ENCODE measurements at places on chromosomes 2 and 18. TPM values are rescaled to one million over a fixed set of nuclear protein-coding genes. Genes with fewer than 3 reads are reported as not detected.

Gene SERPINB12
- total RNA-seq, result 2.6 TPM

GRCh38 chr2:240127191-240127750 is 8.8 kb downstream of the COPS9 start:
- no peaks in the 10 kb centered on the region for H3K27me3 ChIP-seq
- H3K36me3 ChIP-seq, result peaks cover 70% of the 10 kb centered on the region
- no peak overlapping the region for H3K4me3 ChIP-seq
- DNase-seq, result no peak
- no peaks in the 10 kb centered on the region for H3K4me1 ChIP-seq

- DNase-seq, result no peak
- no peaks in the 10 kb centered on the region for H3K4me1 ChIP-seq
- no peaks in the 10 kb centered on the region for H3K27me3 ChIP-seq
- H3K27ac ChIP-seq, result no peak overlapping the region
These were observed 35.6 kb upstream of the ZSWIM2 start for GRCh38 chr2:186884587-186884986.

DNA sequence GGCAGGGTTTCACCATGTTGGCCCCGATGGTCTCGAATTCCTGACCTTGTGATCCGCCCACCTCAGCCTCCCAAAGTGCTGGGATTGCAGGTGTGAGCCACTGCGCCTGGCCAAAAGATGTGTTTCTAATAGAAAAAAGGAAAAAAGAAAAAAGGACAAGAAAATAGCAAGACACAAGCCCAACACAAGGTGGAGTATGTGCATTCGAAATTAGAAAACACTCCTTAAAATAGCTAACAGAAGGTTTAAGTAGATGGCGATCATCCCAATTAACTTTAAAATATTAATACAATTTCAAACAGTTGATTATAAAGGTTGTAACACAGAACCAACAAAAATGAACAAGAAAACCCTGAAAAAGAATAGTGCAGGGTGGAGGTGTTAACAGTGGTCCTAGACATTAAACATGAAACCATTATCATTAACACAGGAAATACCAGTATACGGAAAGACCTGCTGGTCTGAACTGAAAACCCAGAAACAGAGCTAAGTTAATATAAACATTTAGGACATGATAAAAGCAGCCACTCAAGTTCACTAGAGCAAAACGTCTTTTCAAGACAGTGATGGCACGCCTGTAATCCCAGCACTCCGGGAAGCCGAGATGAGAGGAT is 57.9 kb downstream of the HDLBP start:
- no peak for DNase-seq
- H3K27me3 ChIP-seq, result no peaks in the 10 kb centered on the region
- H3K4me1 ChIP-seq, result no peaks in the 10 kb centered on the region
- H3K36me3 ChIP-seq, result peaks cover 79% of the 10 kb centered on the region

- DNase-seq, result no peak
- H3K27ac ChIP-seq, result no peak overlapping the region
- no peak overlapping the region for H3K4me3 ChIP-seq
These were observed 369.9 kb downstream of the LPIN1 start for GRCh38 chr2:12116228-12116750.

- H3K4me1 ChIP-seq, result no peaks in the 10 kb centered on the region
- no peaks in the 10 kb centered on the region for H3K27me3 ChIP-seq
- H3K27ac ChIP-seq, result no peak overlapping the region
These were observed 40.8 kb upstream of the RPRM start for GRCh38 chr2:153519257-153519875.

Gene ALLC
- 0.05 TPM for total RNA-seq

GRCh38 chr18:80126797-80127196 is 17.7 kb downstream of the ADNP2 start:
- no peak overlapping the region for H3K27ac ChIP-seq
- H3K36me3 ChIP-seq, result no peaks in the 10 kb centered on the region
- no peaks in the 10 kb centered on the region for H3K4me1 ChIP-seq
- H3K4me3 ChIP-seq, result no peak overlapping the region
- no peaks in the 10 kb centered on the region for H3K27me3 ChIP-seq

Gene EVA1A
- 12.7 TPM for total RNA-seq

Gene KCNJ13
- total RNA-seq, result 0.24 TPM

- H3K4me1 ChIP-seq, result no peaks in the 10 kb centered on the region
- no peak overlapping the region for H3K27ac ChIP-seq
- no peak for DNase-seq
- H3K4me3 ChIP-seq, result no peak overlapping the region
These were observed 19.8 kb upstream of the TCF4 start for GRCh38 chr18:55607773-55608172.

- H3K27ac ChIP-seq, result no peak overlapping the region
- H3K4me3 ChIP-seq, result no peak overlapping the region
- no peak for DNase-seq
- H3K36me3 ChIP-seq, result no peaks in the 10 kb centered on the region
These were observed 22.7 kb downstream of the RUFY4 start for GRCh38 chr2:218091746-218092145.

- H3K4me3 ChIP-seq, result no peak overlapping the region
- no peaks in the 10 kb centered on the region for H3K36me3 ChIP-seq
- H3K27me3 ChIP-seq, result no peaks in the 10 kb centered on the region
- no peak overlapping the region for H3K27ac ChIP-seq
These were observed 178.2 kb upstream of the RASGRP3 start for GRCh38 chr2:33298233-33298632.

Gene MRPL19
- total RNA-seq, result 37.3 TPM

GRCh38 chr2:220704081-220704480 is 868.0 kb downstream of the EPHA4 start:
- DNase-seq, result no peak
- no peak overlapping the region for H3K4me3 ChIP-seq
- H3K36me3 ChIP-seq, result no peaks in the 10 kb centered on the region
- H3K27me3 ChIP-seq, result no peaks in the 10 kb centered on the region

DNA sequence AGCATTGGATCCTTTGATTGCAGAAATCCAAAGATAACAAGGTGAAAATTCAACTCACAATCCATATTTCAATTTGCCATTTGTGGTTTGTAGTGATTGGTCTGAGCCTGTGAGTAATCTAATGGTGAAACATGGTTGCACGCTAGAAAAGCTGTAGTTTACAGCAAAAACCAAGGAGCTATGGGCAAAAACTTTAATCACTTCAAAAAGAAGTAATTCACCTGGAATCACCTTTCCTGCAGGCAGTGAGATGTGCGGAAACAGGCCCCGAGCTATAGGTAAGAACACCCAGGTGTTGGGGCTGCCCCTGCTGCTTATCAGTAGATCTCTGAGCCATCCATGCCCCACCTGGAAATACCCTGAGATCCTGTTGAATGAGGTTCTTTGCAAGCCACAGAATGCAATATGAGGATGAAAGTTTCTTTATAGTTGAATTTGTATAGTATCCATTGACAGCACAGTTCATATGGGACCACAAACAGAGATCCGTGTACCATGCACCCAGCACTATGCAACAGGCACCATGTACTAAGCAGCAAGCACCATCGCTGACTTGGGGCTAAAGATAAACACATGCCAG is 208.2 kb downstream of the SPP2 start:
- H3K36me3 ChIP-seq, result no peaks in the 10 kb centered on the region
- no peak overlapping the region for H3K27ac ChIP-seq
- H3K27me3 ChIP-seq, result no peaks in the 10 kb centered on the region
- H3K4me3 ChIP-seq, result no peak overlapping the region

DNA sequence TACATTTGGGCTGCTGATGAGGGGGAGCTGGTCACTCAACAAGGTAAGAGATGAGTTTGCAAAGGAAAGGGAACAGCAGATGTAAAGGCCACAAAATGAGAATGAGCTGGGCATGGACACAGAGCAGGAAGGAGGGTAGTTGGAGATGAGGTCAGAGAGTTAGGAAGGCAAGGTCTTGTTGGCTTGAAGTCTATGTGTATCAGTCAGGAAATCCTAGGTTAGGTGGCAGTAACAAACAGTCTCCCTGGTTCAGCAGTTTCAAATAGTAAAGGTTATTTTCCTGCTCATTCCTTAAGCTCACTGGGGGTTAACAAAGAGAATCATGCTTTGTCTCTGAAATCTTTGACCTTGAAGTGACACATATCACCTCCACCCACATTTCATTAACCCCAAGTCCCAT is 58.3 kb upstream of the ARL4C start:
- no peak overlapping the region for H3K27ac ChIP-seq
- H3K4me3 ChIP-seq, result no peak overlapping the region
- H3K4me1 ChIP-seq, result peaks cover 3% of the 10 kb centered on the region
- no peaks in the 10 kb centered on the region for H3K27me3 ChIP-seq
- DNase-seq, result no peak
- no peaks in the 10 kb centered on the region for H3K36me3 ChIP-seq

GRCh38 chr2:95310216-95310615 is 13.1 kb downstream of the KCNIP3 start:
- H3K36me3 ChIP-seq, result no peaks in the 10 kb centered on the region
- H3K4me3 ChIP-seq, result no peak overlapping the region
- no peaks in the 10 kb centered on the region for H3K27me3 ChIP-seq
- no peaks in the 10 kb centered on the region for H3K4me1 ChIP-seq

- DNase-seq, result no peak
- peaks cover 52% of the 10 kb centered on the region for H3K27me3 ChIP-seq
- H3K4me1 ChIP-seq, result peaks cover 12% of the 10 kb centered on the region
- H3K4me3 ChIP-seq, result peak overlapping the region; percentile 70
These were observed 767 bp upstream of the NPPC start for GRCh38 chr2:231926761-231927565.

DNA sequence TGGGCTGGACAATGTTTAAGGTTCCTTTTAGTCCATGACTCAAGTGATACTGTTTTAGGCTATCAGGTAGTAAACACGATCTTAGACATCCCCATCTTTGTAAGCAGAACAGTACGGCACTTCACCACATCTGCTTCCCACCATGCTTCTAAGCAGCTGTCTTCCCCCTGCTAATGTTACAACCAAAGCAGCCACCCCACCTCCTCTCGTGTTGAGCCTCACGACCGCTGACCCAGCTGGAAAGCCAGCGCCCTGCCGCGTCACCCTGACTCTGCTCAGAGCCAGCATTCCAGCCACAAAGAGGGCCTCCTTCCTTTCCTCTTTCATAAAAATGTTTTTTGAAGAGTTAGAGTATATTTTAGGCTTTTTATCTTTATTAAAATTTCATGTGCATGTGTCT is 9.4 kb downstream of the MTERF4 start:
- no peak overlapping the region for H3K27ac ChIP-seq
- H3K27me3 ChIP-seq, result no peaks in the 10 kb centered on the region
- H3K36me3 ChIP-seq, result peaks cover 74% of the 10 kb centered on the region

Gene SLC19A3
- 0.57 TPM for total RNA-seq

GRCh38 chr18:30446605-30447004 is 595.9 kb downstream of the DSC3 start:
- H3K4me3 ChIP-seq, result no peak overlapping the region
- no peak overlapping the region for H3K27ac ChIP-seq
- no peak for DNase-seq
- no peaks in the 10 kb centered on the region for H3K36me3 ChIP-seq

DNA sequence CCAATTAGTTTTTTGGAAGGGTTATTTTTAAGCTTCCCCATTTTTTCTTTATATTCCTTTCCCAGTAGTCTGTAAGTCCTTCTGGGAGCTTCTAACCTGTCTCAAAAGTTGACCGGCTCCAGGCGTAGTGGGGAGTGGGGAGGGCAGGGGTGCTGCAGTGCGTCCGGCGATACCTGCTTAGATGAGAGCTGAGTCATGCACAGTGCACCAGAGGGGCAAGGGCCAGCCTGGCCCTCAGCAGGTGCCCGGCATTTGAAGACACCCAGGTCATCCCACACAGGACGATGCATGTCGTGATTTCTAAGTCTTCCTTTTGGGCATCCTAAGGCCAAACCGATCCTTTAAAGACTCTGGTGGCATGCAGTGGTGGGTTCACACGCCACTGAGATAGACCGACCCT is 73.4 kb downstream of the TPO start:
- no peak overlapping the region for H3K4me3 ChIP-seq
- no peak overlapping the region for H3K27ac ChIP-seq
- H3K36me3 ChIP-seq, result no peaks in the 10 kb centered on the region
- no peak for DNase-seq
- H3K27me3 ChIP-seq, result no peaks in the 10 kb centered on the region
- H3K4me1 ChIP-seq, result no peaks in the 10 kb centered on the region

DNA sequence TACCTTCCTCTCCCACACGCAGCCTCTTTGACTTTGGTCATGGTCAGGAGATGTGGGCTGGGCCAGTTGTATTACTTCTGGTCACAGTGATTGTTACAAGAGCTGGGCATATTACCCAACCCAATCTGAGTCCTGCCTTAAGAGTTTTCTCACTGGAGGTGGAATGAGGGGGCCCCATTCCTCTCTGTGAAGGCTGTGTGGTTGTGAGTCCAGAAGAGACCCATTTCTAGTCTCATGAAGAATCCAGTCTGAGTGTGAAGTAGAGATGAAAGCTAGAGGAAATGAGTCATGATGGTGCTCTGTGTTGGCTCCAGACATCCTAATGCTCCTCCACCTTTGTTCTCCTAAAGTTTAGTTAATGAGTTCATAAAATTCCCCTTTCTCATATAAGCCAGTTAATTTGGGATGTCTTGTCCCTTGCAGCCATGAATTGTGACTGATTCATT is 50.8 kb upstream of the RASGRP3 start:
- no peaks in the 10 kb centered on the region for H3K4me1 ChIP-seq
- DNase-seq, result no peak
- no peak overlapping the region for H3K27ac ChIP-seq
- H3K4me3 ChIP-seq, result no peak overlapping the region

Gene LBX2
- 0.09 TPM for total RNA-seq

DNA sequence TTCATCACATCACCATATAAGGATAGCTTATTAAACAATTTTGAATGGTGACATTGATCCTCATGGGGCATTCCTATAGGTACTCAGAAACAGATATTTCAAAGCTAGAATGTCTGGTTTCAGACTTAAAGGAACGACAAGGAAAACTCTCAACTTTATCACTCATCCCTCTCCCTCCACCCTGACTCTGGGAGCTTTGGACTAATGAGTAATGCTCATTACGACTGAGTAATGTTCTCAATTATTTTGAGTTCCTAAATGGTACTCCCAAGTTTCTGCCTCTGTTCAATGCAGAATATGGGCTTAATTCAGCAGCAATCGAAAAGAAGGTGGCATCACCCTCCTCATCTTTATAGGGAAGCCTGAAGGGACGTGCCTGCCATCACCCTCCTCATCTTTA is 43.4 kb downstream of the RFX8 start:
- no peak overlapping the region for H3K27ac ChIP-seq
- peaks cover under 1% of the 10 kb centered on the region for H3K36me3 ChIP-seq
- H3K4me3 ChIP-seq, result no peak overlapping the region
- H3K4me1 ChIP-seq, result peaks cover 9% of the 10 kb centered on the region

DNA sequence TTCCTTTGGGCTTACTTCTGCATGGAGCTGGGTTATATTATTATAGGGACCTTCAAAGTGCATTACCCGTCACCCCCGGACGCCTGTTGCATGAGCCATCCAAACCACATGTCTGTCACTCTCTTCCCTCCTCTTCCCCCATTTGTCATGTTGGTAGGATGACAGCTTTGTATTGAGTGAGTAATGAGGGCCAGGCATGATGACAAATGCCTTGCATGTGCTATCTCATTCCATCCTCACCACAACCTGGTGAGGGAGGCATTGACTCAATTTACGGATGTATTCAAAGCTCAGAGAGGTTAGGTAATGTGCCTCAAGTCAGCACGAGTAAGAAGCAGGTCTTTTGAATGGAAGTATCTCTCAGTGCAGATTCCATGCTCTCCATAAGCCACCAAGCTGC is 510.5 kb upstream of the TNP1 start:
- DNase-seq, result no peak
- no peak overlapping the region for H3K4me3 ChIP-seq
- H3K27ac ChIP-seq, result no peak overlapping the region

- peak overlapping the region; percentile 8 for H3K4me3 ChIP-seq
- DNase-seq, result no peak
These were observed 26.0 kb downstream of the PTPN2 start for GRCh38 chr18:12857991-12858544.
